Brain microvascular endothelial cell (primary cell): ENCODE measurements at places on chromosomes 1 and 21.

DNA sequence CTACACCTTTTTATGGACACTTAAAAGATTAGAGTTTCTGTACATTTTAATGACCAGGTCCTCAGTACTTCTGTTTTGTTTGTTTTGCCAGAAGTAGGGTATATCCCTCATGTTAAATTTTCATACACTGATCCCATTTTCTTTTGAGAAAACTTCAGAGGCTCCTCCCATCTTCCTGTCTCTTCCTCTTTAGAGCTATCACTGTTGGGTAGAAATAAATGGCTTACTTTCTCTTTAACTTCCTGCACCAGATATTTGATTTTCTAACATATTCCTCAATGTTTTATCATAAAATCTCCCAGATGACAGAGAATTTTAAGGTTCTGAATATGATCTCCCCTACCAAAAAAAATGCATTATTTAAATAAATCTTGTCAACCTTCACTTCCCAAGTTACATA is 23.4 kb downstream of the VAV3 start:
- DNase-seq: no peak

DNA sequence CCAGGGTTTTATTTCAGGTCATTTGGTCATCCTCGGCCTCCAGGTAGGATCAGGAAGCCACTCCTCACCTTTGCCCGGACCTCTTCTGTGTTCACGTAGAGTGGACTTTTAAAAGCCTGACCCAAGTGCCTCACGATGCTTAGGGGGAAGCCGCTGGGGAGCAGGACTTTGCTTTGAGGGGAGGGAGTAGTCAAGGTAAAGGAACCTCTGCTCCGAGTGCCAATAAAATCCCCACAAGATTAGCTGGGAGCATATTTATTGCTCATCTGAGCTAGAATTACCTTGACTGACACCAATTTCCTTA is 603 bp upstream of the DHRS3 start:
- no peak for DNase-seq

DNA sequence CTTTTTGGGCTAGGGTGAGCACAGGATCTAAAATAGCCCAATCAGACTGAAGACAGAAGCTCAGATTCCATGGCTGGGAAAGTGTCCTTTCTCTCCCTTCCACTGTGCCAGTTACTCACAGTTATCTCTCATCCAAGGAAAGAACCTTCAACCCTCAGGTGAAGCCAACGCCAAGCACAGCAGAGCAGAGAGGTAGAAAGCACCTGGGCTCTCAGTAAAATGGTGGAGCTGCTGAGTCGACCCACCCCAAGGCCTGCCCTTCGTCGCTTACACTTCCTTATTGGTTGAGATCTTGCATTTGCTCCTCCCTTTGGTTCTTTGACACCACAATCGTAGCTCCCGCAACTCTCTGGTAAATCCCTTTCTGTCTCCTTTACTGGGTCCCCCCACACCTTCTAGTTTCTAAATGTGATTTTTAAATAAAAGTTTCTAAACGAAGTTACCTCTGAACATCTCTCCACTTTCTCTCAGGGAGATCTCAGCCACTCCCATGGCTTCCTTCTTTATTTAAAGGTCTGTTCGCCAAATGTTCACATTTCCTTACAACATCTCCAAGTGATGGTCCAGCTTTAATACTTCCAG is 27.5 kb upstream of the SLC30A1 start:
- DNase-seq: no peak

DNA sequence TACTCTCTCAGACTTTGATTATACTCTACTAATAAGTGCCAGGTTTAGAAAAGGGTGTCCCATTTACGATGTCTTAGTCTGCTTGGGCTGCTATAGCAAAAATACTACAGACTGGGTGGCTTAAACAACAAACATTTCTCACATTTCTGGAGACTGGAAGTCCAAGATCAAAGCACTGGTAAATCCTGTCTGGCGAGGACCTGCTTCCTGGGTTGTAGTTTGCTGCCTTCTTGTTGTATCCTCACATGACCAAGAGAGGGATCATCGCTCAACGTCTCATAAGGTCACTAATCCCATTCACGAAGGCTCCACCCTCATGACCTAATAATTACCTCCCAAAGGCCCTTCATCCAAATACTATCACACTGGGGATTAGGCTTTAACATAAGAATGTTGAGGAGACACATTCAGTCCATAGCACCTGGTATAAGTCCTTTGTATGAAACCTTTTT is 12.0 kb downstream of the PRDX6 start:
- no peak for DNase-seq

DNA sequence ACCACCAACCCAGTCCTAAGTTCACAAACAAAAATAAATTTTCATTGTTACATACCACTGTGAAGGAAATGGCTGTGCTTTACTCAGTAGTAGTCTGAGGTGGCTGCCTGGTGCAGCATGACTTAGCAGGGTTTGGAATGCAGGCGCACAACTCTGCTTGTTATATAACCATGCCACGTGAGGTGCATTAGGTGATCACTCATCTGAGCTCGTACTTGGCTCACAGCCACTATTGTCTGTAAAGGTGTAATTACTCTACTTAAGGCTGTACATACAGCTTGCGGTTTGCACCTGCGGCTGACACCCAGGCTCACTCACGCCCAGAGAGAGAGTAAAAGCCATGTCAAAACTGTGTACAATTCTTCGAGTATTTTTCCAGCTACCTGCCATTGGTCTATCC is 599.4 kb downstream of the LTN1 start:
- DNase-seq: no peak

DNA sequence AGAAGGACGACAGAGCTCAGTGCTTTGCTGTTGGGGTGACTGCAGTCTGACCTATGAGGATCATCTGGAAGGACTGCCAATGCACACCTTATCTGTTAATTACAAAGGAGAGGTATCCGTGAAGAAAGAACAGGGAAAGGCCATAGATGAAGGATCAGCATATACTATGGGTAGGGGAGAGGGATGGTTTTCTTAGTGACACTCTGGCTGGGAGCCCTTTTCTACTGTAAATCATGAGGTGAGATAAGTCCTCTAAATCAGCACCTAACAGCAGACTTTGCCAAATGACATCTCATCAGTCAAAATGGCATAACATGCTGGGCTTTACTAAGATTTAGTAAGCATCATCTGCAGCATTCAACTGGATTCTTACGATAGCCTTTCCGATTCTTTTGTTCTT is 100.0 kb downstream of the PLPPR5 start:
- DNase-seq: no peak

DNA sequence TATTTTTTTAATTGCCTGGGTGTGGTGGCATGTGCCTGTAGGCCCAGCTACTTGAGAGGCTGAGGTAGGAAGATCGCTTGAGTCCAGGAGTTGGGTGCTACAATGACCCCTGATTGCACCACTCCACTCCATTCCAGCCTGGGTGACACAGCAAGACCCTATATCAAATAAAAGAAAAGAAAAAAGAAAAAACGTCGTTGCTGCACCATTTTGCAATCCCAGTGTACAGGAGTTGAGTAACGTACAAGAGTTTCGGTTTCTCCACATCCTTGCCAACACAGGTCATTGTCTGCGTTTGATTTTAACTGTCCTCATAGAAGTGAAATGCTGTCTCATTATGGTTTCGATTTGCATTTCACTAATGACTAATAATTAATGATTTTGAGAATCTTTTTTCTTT is 7.9 kb downstream of the ZNF684 start:
- DNase-seq: no peak

DNA sequence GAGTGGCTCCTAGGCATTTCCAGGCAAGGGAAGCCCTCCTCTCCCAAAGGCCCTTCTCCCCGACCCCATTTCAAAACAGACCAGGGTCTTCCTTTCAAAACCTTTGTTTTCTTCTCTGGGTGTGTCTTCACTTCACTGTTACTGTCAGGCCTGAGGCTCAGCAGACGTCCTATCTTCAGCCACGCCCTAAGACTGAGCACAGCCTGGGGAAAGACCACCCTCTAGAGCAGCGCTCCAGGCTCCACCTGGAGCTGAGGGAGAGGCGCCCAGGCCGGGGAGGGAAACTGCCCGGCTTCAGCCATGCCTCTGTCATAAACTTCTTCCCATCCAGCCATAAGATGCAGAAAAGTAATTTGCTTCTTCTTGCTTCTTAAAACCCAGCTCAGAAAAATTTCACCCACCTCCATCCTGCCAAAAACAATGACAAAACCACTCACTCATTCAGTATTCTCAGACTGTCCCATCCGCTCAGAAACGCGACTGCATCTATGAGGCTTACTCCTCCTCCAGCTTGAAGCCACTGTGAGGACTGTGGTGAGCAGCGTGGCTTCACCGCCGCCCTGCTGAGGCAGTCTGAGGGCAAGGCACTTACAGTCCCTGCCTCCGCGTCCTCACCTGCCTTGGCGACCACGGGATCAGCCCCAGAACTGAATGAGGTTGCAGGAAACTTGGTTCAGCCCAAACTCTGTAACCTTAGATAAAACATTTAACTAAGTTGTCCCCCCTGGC is 36.1 kb downstream of the VN1R5 start:
- no peak for DNase-seq
